ENCODE measurements at places on chromosomes 6 and 20.
A peak's percentile ranks its signal among the peaks of the same experiment; 100 is the strongest.

DNA sequence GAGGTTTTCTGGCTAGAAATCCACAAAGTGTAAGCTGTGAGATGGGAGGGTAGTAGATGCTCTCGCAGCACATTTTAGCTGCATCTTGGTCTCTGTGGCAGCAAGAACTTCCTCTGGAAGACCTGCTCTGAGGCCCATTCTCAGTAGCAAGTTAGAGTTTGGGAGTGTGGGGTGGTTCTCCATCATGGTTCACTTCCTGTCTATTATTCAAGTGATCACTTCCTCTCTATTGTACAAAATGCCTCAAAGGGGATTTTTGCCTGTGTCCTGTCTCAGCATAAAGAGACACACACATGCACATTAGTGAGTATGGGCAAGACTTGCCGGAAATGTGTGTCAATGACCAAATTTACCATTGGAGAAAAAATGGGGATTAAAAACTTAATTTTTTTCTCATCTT, 42.5 kb downstream of the LYRM2 start:
- DNase-seq, result no peak

GRCh38 chr6:24139080-24139479, 13.1 kb downstream of the NRSN1 start:
- DNase-seq, result no peak

GRCh38 chr6:37653229-37653628, 44.5 kb downstream of the MDGA1 start:
- DNase-seq, result no peak

- DNase-seq, result no peak
Observed at GRCh38 chr20:44336725-44337380, at the start of gene R3HDML. Gene R3HDML (plus strand): TSS chr20:44337043. CDS start chr20:44337158, 115 bp downstream.

- no peak for DNase-seq
Observed at GRCh38 chr6:169837529-169838250, 86.3 kb downstream of the ERMARD start.

DNA sequence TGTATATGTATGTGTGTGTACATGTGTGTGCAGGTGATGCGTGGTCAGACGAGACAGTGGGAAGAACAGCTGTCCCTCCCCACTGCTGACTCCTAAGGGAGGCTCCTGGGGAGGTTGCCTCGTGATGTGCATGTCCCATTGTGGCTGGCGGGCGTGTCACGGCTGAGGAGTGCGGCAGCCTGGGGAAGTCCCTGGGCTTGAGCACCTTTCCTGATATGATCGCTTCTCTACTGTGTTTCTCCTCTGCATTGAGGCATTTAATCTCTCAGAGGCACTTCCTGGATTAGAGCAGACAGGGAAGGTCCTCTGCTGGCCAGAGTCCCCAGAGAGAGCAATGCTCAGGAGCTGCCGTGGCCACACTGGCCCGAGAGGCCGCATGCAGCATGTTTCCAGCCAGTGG, 11.4 kb downstream of the NPBWR2 start:
- no peak for DNase-seq

GRCh38 chr6:86192123-86192522, 549.4 kb upstream of the SYNCRIP start:
- DNase-seq, result peak; percentile 0
